Body of pancreas (tissue), 4 donors: ENCODE measurements at places on chromosomes 1 and 21. TPM values are rescaled to one million over a fixed set of nuclear protein-coding genes. Genes with fewer than 3 reads are reported as not detected.

Gene F5
- total RNA-seq = 4.2 TPM

Gene MMEL1
- not detected for total RNA-seq

Gene CLDN17
- total RNA-seq = not detected

Gene PDE4B
- total RNA-seq = 1.6 TPM

Gene GNAT2
- not detected for total RNA-seq

- no peak overlapping the region for H3K4me3 ChIP-seq
- no peaks in the 10 kb centered on the region for H3K27me3 ChIP-seq
- no peak for DNase-seq
- H3K36me3 ChIP-seq = no peaks in the 10 kb centered on the region
- no peak overlapping the region for H3K27ac ChIP-seq
- H3K4me1 ChIP-seq = peaks cover 37% of the 10 kb centered on the region
Observed at GRCh38 chr1:67836769-67837168, 3.5 kb upstream of the GNG12 start.

- no peaks in the 10 kb centered on the region for H3K27me3 ChIP-seq
- no peak overlapping the region for H3K27ac ChIP-seq
Observed at GRCh38 chr1:235336903-235337302, 8.5 kb downstream of the GGPS1 start.

GRCh38 chr1:7462617-7463016 lies 308.5 kb upstream of the VAMP3 start:
- H3K36me3 ChIP-seq = no peaks in the 10 kb centered on the region
- H3K4me1 ChIP-seq = no peaks in the 10 kb centered on the region
- no peak overlapping the region for H3K4me3 ChIP-seq
- no peak for DNase-seq
- no peak overlapping the region for H3K27ac ChIP-seq
- no peaks in the 10 kb centered on the region for H3K27me3 ChIP-seq

DNA sequence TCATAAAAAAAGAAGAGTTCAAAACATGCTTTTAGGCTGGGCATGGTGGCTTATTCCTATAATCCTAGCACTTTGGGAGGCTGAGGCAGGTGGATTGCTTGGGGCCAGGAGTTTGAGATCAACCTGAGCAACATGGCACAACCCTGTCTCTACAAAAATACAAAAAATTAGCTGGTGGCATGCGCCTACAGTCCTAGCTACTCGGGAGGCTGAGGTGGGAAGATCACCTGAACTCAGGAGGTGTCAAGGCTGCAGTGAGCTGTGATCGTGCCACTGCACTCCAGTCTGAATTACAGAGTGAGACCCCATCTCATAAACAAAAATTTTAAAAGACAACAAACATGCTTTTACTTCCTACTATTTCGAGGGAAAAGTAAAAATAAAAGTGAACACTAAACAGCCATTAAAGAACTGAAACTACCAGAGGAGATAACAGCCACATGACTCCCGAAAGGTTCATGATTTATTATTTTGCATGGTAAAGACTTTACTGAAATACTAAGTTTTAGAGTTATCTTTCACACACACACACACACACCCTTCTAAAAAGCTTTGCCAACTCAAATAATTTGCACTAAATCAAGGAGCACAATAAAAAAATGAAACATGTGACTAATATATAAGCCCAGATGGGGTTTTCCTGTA lies 48.1 kb downstream of the USP1 start:
- no peak overlapping the region for H3K27ac ChIP-seq
- no peaks in the 10 kb centered on the region for H3K36me3 ChIP-seq
- no peak for DNase-seq
- H3K4me3 ChIP-seq = no peak overlapping the region
- H3K27me3 ChIP-seq = no peaks in the 10 kb centered on the region

- DNase-seq = no peak
- no peaks in the 10 kb centered on the region for H3K27me3 ChIP-seq
- H3K4me1 ChIP-seq = no peaks in the 10 kb centered on the region
- H3K4me3 ChIP-seq = no peak overlapping the region
Observed at GRCh38 chr1:71882637-71883036, 399.7 kb downstream of the NEGR1 start.

DNA sequence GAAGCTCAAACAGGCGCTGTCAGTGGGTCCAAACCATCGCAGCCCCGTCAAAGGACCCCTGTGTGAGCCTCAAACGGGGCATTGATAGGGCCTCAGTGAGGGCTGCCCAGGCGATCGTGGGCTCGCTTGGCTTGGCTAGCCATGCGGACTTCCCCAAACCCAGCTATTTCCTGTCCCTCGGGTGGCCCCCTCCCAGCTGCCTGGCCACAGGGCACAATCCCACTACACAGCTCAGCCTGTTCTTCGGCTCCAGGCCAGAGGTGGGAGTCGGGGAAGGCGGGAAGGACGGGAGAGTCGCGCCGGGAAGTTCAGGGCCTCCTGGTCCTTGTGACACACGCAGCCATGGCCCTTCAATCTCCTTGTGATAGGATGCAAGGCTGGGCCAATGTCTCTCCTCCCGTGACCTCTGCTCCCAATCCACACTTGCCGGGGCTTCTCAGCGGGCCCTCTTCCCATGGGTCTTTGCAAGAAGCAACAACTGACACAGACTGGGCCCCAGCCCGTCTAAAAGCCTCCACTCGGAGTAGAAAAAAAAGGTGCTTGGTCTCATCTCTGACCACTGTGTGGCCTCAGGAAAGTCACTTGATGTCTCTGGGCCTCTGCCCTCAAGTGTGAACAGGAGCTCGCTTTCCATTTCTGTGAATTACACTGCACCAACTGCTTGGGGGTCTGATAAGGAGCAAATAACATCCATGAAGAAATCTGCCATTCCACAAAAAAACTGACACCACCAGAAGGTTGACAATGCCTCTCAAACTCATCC lies 7.1 kb upstream of the MATN1 start:
- no peaks in the 10 kb centered on the region for H3K4me1 ChIP-seq
- no peaks in the 10 kb centered on the region for H3K36me3 ChIP-seq

DNA sequence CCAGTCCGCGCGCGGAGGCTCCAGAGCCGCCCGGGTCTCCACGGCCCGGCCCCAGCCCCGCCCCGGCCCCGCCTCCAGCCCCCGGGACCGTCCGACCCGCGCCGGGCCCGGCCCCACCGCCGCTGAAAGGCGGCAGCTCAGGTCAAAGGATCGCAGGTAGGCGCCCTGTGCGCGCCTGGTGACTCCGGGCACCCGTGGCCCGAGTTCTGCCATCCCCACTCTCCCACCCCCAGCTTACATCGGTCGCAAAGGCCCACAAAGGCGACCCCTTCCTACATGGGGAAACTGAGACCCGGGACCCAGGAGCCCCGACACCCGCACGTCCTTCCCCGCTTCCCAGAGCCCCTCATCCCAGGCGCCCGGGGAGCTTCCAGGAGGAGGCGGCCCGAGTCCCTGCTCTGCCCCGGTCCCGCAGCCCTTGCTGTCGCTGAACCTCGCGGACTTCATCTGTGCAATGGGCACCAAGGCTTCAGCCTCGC lies at the start of gene TMEM200B:
Gene TMEM200B (minus strand): TSS at position 17 of the 479 bp plus-strand sequence. CDS start 2,075 bp downstream, outside the sequence.
- peak within 1 kb of the TSS; percentile 59 for H3K27ac ChIP-seq
- no peak within 1 kb of the TSS for H3K4me3 ChIP-seq

- DNase-seq = no peak
- peak overlapping the region; percentile 91 for H3K27ac ChIP-seq
- peaks cover 74% of the 10 kb centered on the region for H3K4me1 ChIP-seq
- H3K27me3 ChIP-seq = no peaks in the 10 kb centered on the region
- H3K36me3 ChIP-seq = no peaks in the 10 kb centered on the region
- H3K4me3 ChIP-seq = no peak overlapping the region
Observed at GRCh38 chr21:31878831-31879230, 6.0 kb downstream of the HUNK start.

GRCh38 chr1:25123551-25123950 lies 108.8 kb downstream of the SYF2 start:
- DNase-seq = no peak
- H3K4me1 ChIP-seq = no peaks in the 10 kb centered on the region
- H3K27me3 ChIP-seq = no peaks in the 10 kb centered on the region
- no peak overlapping the region for H3K4me3 ChIP-seq

GRCh38 chr1:57281324-57281723 lies 142.5 kb downstream of the DAB1 start:
- H3K36me3 ChIP-seq = no peaks in the 10 kb centered on the region
- H3K27ac ChIP-seq = no peak overlapping the region
- no peak overlapping the region for H3K4me3 ChIP-seq
- no peak for DNase-seq
- no peaks in the 10 kb centered on the region for H3K27me3 ChIP-seq

DNA sequence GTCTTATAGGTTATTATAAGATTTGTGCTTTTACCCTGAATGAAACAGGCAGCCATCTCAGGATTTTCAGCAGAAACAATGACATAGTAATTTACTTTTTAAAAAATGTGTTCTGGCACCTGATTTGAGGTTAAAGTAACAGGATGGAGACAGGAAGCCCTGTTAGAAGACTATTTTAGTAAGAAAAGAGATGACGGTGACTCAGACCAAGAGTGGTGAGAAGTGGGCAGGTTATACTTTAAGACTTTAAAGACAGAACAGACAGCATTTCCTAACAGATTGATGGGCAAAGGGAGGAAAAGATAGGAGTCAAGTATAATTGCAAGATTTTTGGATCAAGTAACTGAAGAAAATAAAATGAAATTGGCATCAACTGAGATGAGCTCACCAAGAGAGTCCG lies 436.8 kb upstream of the NR5A2 start:
- no peak for DNase-seq
- no peaks in the 10 kb centered on the region for H3K4me1 ChIP-seq
- H3K27ac ChIP-seq = no peak overlapping the region
- H3K27me3 ChIP-seq = no peaks in the 10 kb centered on the region

DNA sequence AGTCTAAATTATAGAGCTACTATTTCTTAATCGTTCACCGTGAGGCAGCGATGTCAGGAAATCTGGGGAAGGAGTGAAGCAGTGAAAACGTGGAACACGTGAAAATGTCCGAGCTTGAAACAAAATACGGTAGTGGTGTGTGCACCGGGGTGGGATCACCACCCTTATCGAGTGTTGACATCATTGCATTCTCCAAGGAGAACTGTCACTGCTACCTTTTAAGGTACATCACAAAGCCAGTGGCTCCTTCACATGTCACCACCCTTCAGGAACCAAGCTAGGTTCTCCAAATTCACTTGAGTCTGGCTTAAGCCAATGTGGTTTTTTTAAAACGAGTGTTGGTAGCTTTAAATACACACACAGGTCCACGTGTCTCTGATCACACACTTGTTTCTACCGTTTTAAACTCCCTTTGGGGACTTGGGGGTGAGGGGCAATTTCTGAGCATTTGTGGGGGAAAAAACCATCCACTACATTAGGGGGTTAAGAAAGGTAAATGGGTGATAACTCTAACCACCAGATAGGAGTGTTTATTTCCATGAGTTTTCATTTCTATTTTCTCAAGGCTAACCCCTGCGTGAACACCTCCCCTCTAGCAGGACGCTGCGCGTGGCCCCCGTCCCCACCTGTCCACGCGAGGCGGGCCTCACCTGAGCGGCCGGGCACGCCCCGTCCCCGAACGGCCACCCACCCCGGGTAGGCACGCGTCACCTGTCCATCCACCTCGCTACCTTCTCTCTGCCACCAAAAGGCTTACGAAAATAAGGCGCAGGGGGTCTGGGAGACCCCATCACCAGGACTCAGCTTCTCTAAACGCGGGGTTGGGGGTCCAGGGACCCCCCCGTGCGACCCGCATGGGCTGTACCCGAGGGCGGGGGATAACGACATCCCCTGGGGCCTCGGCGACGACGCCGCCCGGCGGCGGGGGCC lies 978 bp downstream of the PRDM15 start:
- no peaks in the 10 kb centered on the region for H3K36me3 ChIP-seq
- H3K4me1 ChIP-seq = peaks cover 17% of the 10 kb centered on the region
- H3K27me3 ChIP-seq = no peaks in the 10 kb centered on the region
- peak; percentile 64 for DNase-seq
- H3K4me3 ChIP-seq = peak overlapping the region; percentile 51

DNA sequence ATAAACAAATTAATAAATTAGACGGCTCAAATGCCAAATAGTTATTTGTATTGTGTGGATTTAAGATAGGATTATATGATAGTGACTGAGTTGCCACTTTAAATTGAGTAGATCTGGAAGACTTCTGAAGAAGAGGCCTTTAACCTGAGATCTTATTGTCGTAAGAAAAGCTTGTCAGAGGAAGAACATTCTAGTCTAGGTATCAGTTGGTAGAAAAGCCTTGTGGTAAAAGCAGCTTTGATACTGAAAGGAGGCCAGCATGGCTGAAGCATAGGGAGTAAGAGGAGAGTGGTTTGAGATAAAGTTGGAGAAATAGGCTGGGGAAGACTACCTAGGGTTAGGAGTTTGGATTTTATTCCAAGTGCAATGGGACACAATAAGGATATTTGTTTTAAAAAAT lies 29.1 kb downstream of the SLC30A7 start:
- no peak overlapping the region for H3K4me3 ChIP-seq
- no peaks in the 10 kb centered on the region for H3K4me1 ChIP-seq

DNA sequence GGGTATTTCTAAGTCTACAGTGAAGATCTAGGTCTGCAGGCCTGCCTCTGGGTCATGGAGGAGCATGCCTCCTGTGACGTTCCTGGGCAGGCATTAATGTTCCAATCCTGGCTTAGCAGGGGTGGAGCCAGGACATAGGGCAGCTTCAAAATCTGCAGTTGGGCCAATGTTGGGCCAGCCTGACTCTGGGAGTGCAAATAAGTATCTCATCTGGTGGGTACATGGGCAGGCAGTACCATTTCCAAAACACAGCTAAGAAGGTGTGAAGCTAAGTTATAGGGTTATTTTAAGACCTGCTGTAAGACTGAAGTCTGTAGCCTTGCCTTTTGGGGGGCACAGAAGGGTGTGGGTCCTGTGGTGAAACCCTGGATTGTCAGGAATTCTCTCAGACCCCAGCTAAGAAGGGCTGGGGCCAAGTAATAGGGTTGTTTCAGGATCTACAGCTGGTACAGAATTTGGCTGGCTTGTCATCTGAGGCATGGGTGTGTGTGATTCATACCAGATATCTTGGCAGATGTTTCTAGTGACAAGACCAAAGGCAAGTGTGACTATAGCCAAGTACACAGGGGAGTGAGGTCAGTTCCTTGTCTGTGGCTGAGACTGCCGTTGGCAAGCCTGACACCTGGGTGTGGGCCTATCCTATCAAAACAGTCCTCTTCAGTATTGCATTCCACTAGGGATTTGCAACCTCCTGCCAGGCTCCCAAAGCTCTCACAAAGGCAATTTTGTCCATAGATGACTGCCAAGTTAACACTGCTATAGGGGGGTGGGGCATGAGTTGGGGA lies 468.7 kb upstream of the B3GALT2 start:
- DNase-seq = no peak
- H3K4me3 ChIP-seq = no peak overlapping the region
- no peak overlapping the region for H3K27ac ChIP-seq
- H3K36me3 ChIP-seq = no peaks in the 10 kb centered on the region
- H3K27me3 ChIP-seq = no peaks in the 10 kb centered on the region

DNA sequence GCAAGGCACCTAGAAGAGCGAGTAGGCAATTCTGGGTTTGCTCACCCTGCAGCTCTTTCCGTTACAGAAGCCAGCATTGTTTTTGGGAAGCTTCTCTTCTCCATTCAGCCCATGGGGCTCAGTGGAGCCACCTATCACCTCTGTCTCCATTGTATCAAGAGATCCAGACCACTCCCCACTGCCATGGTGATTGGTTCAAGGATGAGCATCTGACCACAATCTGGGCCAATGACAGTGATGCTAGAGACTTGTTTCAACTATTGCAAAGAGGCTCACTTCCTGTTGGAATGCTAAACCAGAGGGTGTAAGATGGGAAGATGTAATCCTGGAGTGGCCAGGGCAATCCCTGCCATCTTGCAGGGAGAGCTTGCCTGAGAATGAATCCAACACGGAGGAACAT lies 6.6 kb downstream of the SPATA21 start:
- DNase-seq = no peak
- no peaks in the 10 kb centered on the region for H3K4me1 ChIP-seq
- H3K36me3 ChIP-seq = no peaks in the 10 kb centered on the region
- no peaks in the 10 kb centered on the region for H3K27me3 ChIP-seq
- H3K4me3 ChIP-seq = no peak overlapping the region

GRCh38 chr1:39819091-39819812 lies 30.6 kb upstream of the BMP8B start:
- no peaks in the 10 kb centered on the region for H3K27me3 ChIP-seq
- H3K36me3 ChIP-seq = no peaks in the 10 kb centered on the region
- H3K4me3 ChIP-seq = no peak overlapping the region
